ENCODE measurements at places on chromosomes 4 and X.

DNA sequence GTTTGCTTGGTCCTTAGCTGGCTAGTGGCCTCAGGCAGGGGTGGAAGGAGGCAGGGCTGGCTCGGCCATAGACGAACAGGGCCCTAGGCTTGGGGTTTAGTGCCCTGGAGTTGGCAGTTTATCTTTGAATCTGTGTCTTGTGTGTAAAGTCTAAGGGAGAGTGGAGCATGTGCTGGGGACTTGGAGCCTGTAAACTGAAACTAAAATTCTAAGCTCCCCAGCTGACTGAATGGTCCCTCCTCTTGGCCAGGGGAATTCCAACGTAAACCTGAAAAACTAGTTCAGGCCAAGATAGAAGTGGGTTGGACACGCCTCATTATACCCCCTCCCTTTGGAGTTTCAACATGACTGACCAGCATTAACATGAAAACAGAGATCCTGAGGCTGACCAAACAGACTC, 46.1 kb upstream of the GPR78 start:
- DNase-seq = peak; percentile 83

DNA sequence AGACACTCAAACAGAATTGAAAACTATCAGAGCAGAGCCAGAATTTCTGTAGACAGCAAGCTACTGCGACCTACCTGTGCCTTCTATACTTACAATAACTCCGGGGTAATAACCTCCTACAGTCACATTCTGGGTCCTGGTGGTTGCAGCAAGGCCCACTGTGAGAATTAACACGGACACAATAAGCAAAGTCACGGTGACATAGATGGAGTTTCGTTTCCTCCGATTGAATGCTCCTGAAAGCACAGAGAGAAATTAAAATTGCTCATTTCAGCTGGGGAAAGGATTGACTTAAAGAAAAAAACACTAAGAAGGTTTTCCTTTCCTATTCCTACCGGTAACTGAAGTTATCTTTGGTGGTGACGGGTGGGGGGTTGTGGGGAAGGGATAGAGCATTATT, 7.0 kb downstream of the TMEM255A start:
- no peak for DNase-seq

DNA sequence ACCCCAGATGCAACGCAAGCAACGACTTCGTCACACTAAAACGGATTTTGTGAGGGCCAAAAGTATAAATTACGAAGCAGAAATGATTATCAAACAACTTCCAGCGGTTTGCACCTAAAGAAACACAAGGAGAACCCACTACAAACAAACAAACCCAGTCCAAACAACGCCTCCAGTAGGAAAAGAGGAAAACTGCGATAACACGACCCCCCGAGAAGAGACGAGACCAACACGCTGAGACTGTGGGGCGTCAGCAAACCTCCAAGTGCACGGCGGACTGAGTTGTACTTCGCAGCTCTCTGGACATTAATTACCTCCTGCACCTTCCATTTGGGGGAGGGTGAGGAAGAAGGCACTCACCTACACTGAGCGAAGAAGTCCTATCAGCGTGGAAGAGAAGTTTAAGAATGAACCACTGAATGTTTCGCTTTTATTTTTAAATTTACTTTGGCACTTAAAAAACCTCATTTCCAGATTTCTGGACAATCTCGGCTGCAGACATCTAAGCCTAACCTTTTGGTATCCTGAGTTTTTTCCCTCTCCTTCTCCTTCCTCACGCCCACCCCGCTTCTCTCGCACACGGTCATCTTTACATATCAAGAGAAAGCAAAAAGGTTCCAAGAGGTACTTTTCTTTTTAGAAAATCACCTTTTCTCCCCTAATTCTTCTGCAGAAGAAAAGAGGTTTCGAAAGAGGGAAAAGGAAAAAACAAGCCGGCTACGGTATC, at the start of gene MAB21L2:
MAB21L2 (plus strand) TSS at position 6 of the 727 bp plus-strand sequence. CDS start 879 bp downstream, outside the sequence.
- no peak for DNase-seq

GRCh38 chrX:21798677-21799219, 40.7 kb upstream of the MBTPS2 start:
- no peak for DNase-seq

DNA sequence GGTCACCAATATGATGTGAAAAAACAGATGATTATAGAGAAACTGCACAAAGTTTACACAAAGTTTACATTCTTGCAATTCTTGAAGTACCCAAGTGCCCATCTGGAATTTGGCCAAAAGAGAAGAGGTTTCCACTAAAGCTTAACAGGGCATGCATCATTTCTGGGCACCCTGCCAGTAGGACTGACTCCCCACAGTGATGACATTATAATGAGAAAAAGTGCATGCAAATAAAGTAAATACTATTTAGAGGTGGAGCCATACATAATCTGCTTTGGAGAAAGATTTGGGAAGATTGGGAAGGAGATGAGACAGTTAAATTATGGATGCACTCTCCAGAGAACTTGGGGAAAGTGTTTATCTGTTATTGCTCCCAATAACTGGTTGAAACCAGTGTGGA, 93.7 kb upstream of the TRPC3 start:
- no peak for DNase-seq

GRCh38 chrX:107747596-107748161, 27.9 kb downstream of the TSC22D3 start:
- DNase-seq = no peak

GRCh38 chrX:13658602-13659001, 5.7 kb downstream of the TCEANC start:
- DNase-seq = no peak

DNA sequence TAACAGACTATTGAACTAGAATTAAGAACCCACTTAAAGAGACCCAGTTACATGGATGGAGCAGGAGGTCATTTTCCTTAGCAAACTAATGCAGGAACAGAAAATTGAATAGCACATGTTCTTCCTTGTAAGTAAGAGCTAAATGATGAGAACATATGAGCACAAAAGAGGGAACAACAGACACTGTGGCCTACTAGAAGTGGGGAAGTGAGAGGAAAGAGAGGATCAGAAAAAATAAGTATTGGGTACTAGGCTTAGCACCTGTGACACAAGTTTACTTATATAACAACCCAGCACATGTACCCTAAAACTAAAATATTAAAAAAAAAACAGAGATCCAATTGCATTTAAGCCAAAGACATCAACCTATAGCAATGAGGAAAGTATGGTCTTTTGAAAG, 26.2 kb downstream of the ARAP2 start:
- no peak for DNase-seq

- DNase-seq = peak; percentile 78
Observed at GRCh38 chr4:84503495-84504437, 4.7 kb upstream of the NKX6-1 start.

DNA sequence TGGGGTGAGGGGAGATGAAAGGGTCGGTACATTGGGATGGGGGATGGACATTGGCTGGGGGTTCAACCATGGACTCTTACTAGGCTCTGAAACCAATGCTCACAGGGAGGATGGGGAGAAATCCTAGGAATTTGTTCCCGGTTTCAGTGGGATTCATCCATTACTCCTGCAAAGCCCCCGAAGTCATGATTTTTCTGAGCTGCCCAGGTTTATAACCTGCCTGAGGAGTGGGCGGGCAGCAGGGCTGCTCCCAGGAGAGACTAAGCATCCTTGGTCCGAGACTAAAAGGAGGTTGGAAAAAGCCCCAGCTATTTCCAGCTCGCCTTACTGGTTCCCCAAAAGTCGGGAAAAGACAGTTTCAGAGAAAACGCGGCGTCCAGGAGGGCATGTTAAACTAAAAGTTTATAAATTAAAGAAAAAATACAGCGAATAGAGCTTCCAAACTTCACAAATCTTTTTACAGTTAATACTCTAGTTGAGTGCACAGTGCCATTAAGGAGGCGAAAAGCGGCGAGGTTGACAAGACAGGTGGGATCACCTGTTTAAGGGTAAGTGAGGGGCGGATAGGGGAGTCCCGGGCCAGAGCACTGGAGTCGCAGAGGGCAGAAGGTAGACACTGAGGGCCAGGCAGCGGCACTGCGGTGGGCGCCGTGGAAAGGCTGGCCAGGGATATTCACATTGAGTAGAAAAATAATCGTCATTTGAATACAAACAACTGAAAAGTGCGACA, 3.7 kb downstream of the NKX3-2 start:
- no peak for DNase-seq

- DNase-seq = no peak
Observed at GRCh38 chrX:133985164-133985966, at the start of gene GPC3. TSS of gene GPC3 (minus strand) at chrX:133985594.

- no peak for DNase-seq
Observed at GRCh38 chrX:42797651-42798269, 19.8 kb upstream of the PPP1R2C start.

- DNase-seq = no peak
Observed at GRCh38 chrX:153378607-153379006, 22.5 kb downstream of the PNMA6E start.

- no peak for DNase-seq
Observed at GRCh38 chr4:167903291-167903721, 189.0 kb upstream of the ANXA10 start.

DNA sequence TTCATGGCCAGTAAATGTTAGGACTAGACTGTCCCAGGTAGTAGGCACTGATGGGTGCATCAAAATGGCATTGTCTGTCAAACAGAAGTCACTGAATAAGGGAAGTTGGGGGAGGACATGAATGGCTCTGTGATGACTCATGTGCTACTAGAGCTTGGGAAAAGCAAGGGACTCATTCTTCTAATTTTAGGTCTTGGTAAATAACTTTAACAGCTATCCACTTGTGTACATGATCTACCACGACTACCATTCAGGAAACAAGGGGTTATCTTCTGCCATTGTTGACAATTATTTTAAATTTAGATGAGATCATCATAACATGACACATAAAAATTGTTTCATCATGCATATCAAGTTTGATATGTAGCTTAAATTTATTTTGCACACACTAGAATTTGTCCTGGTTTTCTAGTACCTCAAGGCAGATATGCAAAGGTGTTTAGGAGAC, 6.3 kb downstream of the AREG start:
- DNase-seq = no peak

GRCh38 chrX:8036914-8037313, 109.7 kb upstream of the PNPLA4 start:
- DNase-seq = no peak

GRCh38 chr4:113785781-113786180, 24.2 kb upstream of the CAMK2D start:
- DNase-seq = no peak

- DNase-seq = no peak
Observed at GRCh38 chrX:114015966-114016365, 567.9 kb upstream of the HTR2C start.

DNA sequence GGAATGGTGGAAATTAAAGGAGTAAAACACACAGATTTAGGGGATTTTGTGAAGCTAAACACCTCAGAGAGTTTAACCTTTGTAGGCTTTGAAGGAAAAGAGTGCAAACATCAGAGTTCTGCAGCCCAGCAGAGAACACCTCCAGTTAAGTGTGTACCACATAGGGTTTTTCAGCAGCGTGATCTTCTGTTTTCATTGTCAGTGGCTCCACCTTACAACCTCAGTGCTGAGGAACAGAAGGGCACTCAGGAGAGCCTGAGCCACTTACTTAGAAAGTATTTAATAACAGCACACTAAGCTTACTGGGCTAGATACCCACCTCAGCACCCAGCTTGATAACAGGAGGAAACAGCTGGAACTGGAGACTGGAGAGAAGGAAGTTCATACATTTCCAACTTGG, 2.0 kb upstream of the FBXW7 start:
- no peak for DNase-seq

- DNase-seq = no peak
Observed at GRCh38 chrX:79572566-79572965, 205.4 kb upstream of the ITM2A start.

DNA sequence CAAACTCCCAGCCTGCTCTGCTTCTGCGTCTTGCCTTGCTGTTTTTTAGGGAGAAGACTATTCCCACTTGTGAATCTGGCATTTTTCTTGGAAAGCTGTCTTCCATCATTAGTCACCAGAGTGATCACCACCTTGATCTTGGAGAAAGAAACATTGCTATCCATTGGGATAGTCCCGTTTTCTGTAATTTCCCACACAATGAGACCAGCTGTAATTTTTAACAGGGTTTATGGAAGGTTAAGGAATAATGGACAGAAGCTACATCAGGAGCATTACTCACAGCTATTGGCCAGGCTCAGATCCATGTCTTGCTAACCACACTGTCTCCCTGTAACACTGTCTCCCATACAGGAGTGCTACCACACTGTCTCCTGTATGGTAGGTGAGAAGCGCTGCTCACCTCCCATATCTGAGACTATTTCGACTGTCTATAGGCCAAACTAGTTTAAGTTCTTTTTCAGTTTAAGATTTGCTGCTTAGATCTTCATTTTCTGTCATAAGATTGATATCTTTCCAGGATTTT, 523.0 kb downstream of the SPRY1 start:
- no peak for DNase-seq

- DNase-seq = no peak
Observed at GRCh38 chrX:19177721-19178120, 55.5 kb upstream of the ADGRG2 start.

DNA sequence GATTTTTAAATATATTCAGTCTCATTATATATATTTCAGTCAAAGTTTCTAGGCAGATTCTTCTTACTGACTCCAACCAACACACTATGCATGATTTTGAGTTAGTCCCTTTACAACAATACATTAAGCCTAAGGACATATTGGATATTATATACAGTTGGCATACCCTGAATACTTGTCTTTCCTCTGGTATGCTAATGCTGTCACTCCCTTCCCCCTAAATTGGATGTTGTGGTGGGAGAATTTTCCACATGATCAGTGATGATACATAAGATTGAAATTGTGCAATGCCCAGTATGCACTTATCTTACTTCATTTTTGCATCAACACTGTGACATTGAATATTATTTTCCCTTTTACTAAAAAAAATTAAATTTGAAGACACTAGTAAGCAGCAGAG, 935.2 kb downstream of the PCDH7 start:
- no peak for DNase-seq

- DNase-seq = peak; percentile 5
Observed at GRCh38 chrX:64975491-64975890, 759 bp downstream of the ZC4H2 start.

DNA sequence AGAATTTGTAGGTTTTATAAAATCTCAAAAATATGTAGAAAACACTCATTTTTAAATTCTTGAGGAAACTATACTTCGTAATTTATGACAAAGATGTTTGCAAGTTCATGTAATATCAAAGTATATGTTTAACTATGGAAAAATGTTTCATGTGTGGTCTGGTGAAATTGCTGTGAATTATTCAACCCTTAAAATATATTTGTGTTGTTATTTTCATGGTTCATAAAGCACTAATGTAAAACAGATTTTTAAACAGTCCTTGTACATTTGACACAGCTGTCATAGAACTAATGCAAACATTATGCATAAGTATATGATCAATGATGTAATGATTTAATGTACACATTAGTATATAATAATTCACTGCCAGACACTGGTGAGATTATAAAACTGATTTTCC, 83.1 kb upstream of the ARSJ start:
- no peak for DNase-seq

DNA sequence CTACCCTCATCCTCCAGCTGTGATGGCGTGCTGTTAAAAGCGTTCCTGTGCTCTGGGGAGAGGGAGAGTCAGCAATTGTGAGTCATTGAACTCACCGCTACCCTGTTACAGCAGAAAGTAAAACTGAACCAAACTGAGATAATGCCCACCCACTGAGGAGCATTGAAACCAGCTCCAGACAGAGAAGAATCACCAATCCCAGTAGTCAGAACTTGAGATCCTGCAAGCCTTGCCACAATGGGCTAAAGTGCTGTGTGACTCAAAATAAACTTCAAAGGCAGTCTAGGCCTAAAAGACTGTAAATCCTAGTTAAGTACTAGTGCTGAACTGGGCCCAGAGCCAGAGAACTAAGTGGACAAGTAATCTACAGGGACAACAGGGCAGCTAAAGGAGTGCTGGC, 1394.2 kb upstream of the DIAPH2 start:
- no peak for DNase-seq
